ENCODE measurements at places on chromosomes 4 and X.

DNA sequence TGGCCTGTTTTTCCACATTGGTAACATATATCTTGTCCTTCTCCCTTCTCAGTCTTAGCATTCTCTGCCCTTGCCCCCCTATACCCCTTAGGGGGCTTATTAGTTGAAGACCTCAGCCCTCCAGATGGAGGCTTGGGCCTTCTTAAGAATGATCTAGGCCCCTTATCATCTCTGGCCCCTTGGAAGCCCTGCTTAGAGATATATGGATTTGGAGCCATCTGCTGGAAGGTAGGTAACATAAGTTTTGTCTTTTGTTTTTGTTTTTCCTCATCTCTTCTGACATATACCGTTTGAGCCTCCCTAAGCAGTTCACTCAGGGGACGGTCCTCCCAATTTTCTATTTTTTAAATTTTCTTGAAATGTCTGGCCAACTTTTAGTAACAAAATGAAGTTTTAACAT lies 48.3 kb upstream of the NAP1L2 start:
- DNase-seq, result peak; percentile 15

- DNase-seq, result peak; percentile 3
Measured at GRCh38 chrX:136589966-136590365, 58.0 kb downstream of the VGLL1 start.

DNA sequence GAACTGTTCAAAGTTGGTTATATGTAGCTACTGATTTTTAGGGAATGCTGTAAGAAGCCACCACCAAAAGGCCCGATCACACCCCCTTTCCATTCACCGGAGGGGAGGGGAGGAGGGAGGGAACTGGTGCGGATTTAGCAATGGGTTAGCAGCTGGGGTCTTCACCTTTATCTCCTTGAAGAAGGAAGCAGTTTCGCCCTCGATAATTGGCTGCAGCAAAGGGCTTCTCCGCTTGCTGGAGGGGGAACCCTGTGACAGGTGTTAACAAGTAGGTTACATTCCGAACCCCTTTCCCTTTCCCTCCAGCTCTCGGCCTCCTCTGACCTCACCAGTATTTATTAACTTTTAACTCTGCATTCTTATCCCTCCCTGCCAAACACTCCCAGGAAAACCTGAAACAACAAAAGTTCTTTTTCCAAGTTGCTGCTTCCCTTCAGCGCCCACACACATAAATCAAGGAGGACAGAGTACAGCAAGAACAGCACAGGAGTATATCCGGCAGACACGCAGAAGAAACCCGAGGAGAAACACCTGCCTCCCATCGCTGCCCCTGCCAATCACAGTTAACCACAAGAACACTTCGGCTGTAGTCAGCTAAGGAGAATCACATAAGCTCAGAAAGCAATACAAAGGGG lies 39.8 kb upstream of the NAP1L5 start:
- peak; percentile 44 for DNase-seq

GRCh38 chr4:78630615-78631014 lies 79.0 kb downstream of the ANXA3 start:
- no peak for DNase-seq

DNA sequence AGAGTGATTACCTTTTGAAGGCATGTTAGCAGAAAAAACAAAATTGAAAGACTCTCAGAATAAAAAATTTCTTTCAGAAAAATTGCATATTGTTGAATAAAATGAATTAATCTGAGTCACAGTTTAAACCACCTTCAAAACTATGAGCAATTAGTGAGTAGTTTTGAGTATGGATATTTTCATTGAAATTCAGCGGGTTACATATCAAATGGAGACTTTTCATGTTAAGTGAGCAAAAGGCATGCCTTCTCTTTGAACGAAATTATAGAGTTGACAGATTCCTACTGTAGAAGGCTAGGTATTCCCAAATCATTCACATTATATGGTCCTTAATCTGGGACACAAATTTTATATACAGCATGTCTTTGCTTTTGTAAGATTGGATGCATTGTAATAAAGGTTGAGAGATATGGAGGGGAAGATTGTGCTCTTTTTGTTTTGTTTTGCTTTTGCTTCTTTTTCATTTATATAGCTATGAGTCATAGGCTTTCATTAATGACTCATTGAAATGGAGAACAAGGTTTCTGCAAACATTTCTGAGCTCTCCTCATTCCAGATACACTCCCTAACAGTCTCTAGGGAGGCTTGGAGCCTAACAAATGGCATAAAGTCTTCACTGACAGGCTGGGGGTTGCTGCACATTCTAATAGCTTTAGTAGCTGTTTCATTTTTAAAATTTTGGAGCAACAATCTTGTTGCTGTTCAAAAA lies 21.6 kb downstream of the PCDH18 start:
- peak; percentile 92 for DNase-seq
